Cardiac fibroblast (primary cell): ENCODE measurements at places on chromosomes 16 and 17.

GRCh38 chr17:28196636-28197035 lies 122.4 kb upstream of the TMEM97 start:
- no peak for DNase-seq

- DNase-seq, result peak; percentile 72
Measured at GRCh38 chr17:77332981-77333685, 192.4 kb downstream of the SEC14L1 start.

- no peak for DNase-seq
Measured at GRCh38 chr17:44558334-44558709, 1.0 kb downstream of the FZD2 start.

GRCh38 chr17:1241929-1242328 lies 28.3 kb upstream of the BHLHA9 start:
- DNase-seq, result peak; percentile 60

DNA sequence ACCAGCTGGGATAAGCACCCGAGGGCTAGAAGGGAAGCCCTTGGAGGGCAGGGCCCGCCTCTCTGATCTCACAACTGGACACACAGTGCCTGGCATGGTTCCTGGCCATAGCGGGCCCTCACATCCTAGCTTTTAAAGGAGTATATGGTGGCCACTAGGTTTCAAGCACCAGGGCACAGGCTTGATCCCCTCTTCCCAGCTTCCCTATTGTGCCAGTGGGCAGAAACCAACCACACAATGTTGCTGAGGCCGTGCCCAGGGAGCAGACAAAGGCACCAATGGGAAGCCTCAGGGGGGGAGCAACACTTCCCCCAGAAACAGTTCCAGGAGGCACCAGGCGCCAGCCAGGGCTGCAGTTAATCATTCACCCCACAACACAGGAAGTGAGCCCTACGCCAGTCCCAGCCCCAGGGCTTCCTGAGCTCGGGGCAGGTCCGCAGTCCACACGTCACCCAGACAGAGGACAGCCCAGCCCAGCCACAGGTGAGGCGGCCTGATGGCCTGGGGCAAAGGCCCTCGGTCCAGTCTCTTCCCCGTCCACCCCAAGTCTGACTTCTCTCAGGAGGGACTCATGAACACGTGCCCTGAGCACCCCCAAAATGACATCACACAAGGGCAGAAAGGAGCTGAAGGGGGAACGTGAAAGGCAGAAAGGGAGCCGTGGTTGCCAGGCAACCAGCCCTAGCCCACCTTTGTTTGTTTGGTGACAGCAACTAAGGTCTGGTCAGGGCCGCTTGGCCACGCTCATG lies 12.8 kb downstream of the SMIM5 start:
- DNase-seq, result no peak

- DNase-seq, result peak; percentile 86
Measured at GRCh38 chr16:15650019-15650697, at the start of gene NDE1. Gene NDE1, plus strand, starts transcription at chr16:15650245. Its CDS starts 14,534 bp downstream, at chr16:15664779.

DNA sequence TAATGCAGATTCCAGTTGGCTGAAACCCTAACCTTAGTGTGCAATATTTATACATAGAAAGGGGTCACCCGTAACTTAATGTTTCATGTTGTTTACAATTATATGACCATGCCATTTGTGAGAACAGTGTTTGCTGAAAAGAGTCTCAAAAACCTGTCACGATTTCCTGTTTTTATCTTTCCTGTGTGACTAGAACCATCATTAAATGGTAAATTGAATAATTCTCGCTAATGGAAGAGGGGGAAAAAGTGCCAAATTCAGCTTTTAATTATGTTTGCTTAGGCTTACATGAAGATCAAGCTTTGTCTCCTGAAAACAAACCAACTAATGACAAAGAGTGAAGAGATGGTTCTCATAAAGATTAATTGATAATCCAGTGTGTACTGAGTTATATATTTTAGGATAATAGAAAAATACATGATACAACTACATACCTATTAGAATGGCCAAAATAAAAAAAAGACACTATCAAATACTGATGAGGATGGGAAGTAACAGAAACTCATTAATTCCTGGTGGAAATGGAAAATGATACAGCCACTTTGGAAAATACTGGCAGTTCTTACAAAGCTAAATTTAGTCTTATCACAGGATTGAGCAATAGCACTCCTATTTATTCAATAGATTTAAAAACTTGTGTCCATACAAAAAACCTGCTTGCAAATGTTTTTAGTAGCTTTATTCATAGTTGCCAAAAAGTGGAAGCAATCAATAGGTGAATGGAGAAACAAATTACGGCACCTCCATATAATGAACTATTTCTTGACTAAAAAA lies 141.7 kb downstream of the CDK5R1 start:
- no peak for DNase-seq

GRCh38 chr16:64361753-64362152 lies 760.1 kb downstream of the CDH11 start:
- DNase-seq, result no peak

- DNase-seq, result no peak
Measured at GRCh38 chr17:64358261-64358788, 32.3 kb downstream of the PECAM1 start.

GRCh38 chr17:70865993-70866804 lies 696.9 kb downstream of the KCNJ2 start:
- DNase-seq, result peak; percentile 41

- DNase-seq, result no peak
Measured at GRCh38 chr16:57381791-57382534, 9.7 kb downstream of the CX3CL1 start.

GRCh38 chr17:50055055-50055425 lies 870 bp upstream of the ITGA3 start:
- no peak for DNase-seq

DNA sequence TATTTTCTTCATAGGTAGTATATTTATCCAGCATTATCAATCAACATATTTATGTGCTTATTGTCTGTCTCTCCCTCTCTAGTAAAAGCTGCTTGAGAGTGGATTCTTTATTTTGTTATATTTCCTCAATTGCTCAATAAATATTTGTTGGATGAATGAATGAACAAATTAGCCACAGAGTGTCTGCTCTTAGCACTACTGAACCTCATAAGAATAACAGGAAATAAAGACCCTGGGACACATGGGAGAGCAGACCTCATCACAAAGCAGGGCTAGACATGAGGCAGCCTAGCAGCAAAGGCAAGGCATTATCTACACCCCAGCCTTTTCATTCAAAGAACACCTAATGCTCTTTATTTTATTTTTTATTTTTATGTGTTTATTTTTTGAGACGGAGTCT lies 34.9 kb upstream of the TANC2 start:
- peak; percentile 48 for DNase-seq

DNA sequence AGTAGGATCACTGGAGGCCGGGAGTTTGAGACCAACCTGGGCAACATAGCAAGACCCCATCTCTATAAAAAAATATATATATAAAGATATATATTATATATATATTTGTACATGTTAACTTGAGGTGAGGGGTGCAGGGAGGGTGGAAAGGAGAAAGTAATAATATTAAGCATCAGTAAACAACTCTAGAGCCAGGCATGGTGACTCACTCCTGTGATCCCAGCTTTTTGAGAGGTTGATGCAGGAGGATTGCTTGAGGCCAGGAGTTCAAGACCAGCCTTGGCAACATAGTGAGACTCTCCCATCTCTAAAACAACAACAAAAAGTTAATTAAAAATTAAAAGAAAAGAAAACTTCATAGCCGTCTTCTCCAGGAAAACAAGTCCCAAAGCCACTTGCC lies 61.7 kb upstream of the SMURF2 start:
- no peak for DNase-seq

DNA sequence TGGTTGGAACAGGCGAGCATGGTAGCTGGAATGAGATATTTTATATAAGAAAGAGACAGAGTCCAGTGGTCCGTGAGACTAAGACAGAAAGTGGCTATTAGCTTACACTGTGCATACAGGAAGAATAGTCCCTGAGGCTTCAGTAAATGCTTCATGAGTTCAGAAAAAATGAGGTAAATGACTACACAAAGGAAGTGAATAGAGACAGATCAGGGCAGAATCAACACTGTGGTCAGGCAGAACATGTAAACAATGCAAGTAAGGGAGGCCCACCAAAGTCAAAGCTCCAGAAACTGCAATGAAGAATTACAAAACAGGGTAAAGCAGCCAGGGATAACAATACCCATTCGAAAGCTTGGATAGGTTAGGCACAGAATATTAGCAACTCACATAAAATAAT lies 4.8 kb downstream of the ABCA10 start:
- DNase-seq, result peak; percentile 80

- no peak for DNase-seq
Measured at GRCh38 chr17:79925242-79925957, 86.2 kb upstream of the CBX4 start.

- DNase-seq, result no peak
Measured at GRCh38 chr17:54099221-54099620, 276.5 kb downstream of the KIF2B start.

GRCh38 chr16:2039274-2040031 lies 8.2 kb downstream of the NTHL1 start:
- peak; percentile 85 for DNase-seq

DNA sequence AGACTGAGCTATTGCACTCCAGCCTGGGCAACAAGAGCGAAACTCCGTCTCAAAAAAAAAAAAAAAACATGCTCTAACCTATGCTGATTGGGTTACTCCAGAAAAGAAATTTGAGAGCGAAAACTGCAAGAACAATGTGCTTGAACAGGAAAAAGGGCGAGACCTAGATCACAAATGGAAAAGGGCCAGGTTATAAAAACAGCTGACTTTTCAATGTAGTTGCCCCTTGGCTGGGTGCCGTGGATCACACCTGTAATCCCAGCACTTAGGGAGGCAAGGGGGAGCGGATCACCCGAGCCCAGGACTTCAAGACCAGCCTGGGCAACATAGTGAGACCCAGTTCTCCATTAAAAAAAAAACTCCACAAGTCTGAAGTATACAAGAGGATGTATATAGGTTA lies 48.8 kb downstream of the MRM3 start:
- no peak for DNase-seq

- DNase-seq, result no peak
Measured at GRCh38 chr16:85698935-85699558, 10.3 kb upstream of the GINS2 start.
